Colonic mucosa (tissue), 4 donors: ENCODE measurements at places on chromosomes 6 and 20. TPM values are rescaled to one million over a fixed set of nuclear protein-coding genes. Genes with fewer than 3 reads are reported as not detected.
A peak's percentile ranks its signal among the peaks of the same experiment; 100 is the strongest.

LTB gene
- total RNA-seq: 5.7 TPM

GRCh38 chr6:12024699-12025434 lies 12.8 kb downstream of the HIVEP1 start:
- H3K4me1 ChIP-seq: peaks cover 11% of the 10 kb centered on the region
- no peaks in the 10 kb centered on the region for H3K27me3 ChIP-seq
- DNase-seq: no peak
- peak overlapping the region; percentile 35 for H3K27ac ChIP-seq
- H3K36me3 ChIP-seq: no peaks in the 10 kb centered on the region
- no peak overlapping the region for H3K4me3 ChIP-seq

GRCh38 chr20:62201173-62202082 lies 18.6 kb downstream of the MTG2 start:
- no peaks in the 10 kb centered on the region for H3K4me1 ChIP-seq
- no peak overlapping the region for H3K4me3 ChIP-seq
- no peak for DNase-seq
- H3K36me3 ChIP-seq: peaks cover 13% of the 10 kb centered on the region

- no peak overlapping the region for H3K27ac ChIP-seq
- no peaks in the 10 kb centered on the region for H3K27me3 ChIP-seq
- H3K4me1 ChIP-seq: no peaks in the 10 kb centered on the region
These were observed 101.1 kb downstream of the HIVEP1 start for GRCh38 chr6:12113190-12113577.

GRCh38 chr20:38590676-38591473 lies 9.9 kb downstream of the ADIG start:
- H3K4me1 ChIP-seq: no peaks in the 10 kb centered on the region
- DNase-seq: no peak
- H3K27me3 ChIP-seq: no peaks in the 10 kb centered on the region
- no peaks in the 10 kb centered on the region for H3K36me3 ChIP-seq

GRCh38 chr6:5626727-5627426 lies 365.6 kb downstream of the FARS2 start:
- H3K4me1 ChIP-seq: no peaks in the 10 kb centered on the region
- no peaks in the 10 kb centered on the region for H3K36me3 ChIP-seq
- DNase-seq: no peak
- H3K27ac ChIP-seq: no peak overlapping the region
- H3K27me3 ChIP-seq: no peaks in the 10 kb centered on the region

- DNase-seq: no peak
- no peak overlapping the region for H3K4me3 ChIP-seq
- H3K27me3 ChIP-seq: peaks cover 6% of the 10 kb centered on the region
- H3K4me1 ChIP-seq: no peaks in the 10 kb centered on the region
- no peak overlapping the region for H3K27ac ChIP-seq
These were observed 6.1 kb downstream of the MDFI start for GRCh38 chr6:41644297-41644879.

GRCh38 chr6:8108031-8108660 lies 5.8 kb upstream of the EEF1E1 start:
- no peak for DNase-seq
- no peaks in the 10 kb centered on the region for H3K36me3 ChIP-seq
- H3K4me3 ChIP-seq: no peak overlapping the region
- no peaks in the 10 kb centered on the region for H3K4me1 ChIP-seq

GRCh38 chr20:19045371-19045770 lies 167.1 kb upstream of the SLC24A3 start:
- no peak for DNase-seq
- H3K27me3 ChIP-seq: no peaks in the 10 kb centered on the region
- no peak overlapping the region for H3K27ac ChIP-seq
- no peak overlapping the region for H3K4me3 ChIP-seq
- peaks cover 4% of the 10 kb centered on the region for H3K4me1 ChIP-seq
- H3K36me3 ChIP-seq: no peaks in the 10 kb centered on the region

GRCh38 chr20:5947276-5947675 lies 3.1 kb downstream of the TRMT6 start:
- no peaks in the 10 kb centered on the region for H3K36me3 ChIP-seq
- H3K27me3 ChIP-seq: no peaks in the 10 kb centered on the region
- no peak for DNase-seq
- H3K27ac ChIP-seq: no peak overlapping the region

- no peaks in the 10 kb centered on the region for H3K4me1 ChIP-seq
- no peak for DNase-seq
- H3K27me3 ChIP-seq: no peaks in the 10 kb centered on the region
- no peak overlapping the region for H3K27ac ChIP-seq
- H3K4me3 ChIP-seq: no peak overlapping the region
- no peaks in the 10 kb centered on the region for H3K36me3 ChIP-seq
These were observed 88.7 kb downstream of the ZHX3 start for GRCh38 chr20:41228858-41229257.

- H3K27me3 ChIP-seq: no peaks in the 10 kb centered on the region
- H3K4me3 ChIP-seq: no peak overlapping the region
- no peak for DNase-seq
- H3K4me1 ChIP-seq: no peaks in the 10 kb centered on the region
- H3K36me3 ChIP-seq: no peaks in the 10 kb centered on the region
- H3K27ac ChIP-seq: no peak overlapping the region
These were observed 271.9 kb upstream of the AGPAT4 start for GRCh38 chr6:161545741-161546140.
